ENCODE measurements at places on chromosomes 12 and 14.

DNA sequence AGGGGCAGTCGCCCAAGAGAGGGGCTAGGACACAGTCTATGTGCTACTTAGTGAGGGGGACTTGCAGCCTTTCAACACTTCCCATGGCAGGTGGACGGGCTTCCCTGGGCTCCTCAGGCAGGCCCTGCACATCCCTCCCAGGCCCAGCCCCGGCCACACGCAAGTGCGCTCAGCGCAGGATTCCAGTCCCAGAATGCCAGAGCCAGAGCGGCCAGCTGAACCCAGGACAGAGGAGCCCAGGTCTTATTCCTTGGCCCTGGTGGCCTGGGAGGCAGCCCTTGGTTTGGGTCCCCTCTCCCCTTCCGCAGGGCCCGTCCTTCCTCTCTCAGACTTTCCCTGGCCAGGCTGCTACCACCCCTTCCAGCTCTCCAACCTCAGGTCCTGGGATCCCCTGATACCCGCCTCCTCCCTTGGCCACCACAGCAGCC lies 12.0 kb downstream of the DLK1 start:
- DNase-seq: no peak

GRCh38 chr14:30608533-30609006 lies 13.5 kb upstream of the SCFD1 start:
- DNase-seq: no peak

GRCh38 chr14:37617864-37618365 lies 22.5 kb downstream of the TTC6 start:
- DNase-seq: no peak

- DNase-seq: no peak
Measured at GRCh38 chr14:85618390-85618789, 88.4 kb downstream of the FLRT2 start.

- no peak for DNase-seq
Measured at GRCh38 chr12:114901316-114901715, 217.3 kb upstream of the TBX3 start.

GRCh38 chr12:124556896-124557501 lies 10.4 kb downstream of the NCOR2 start:
- no peak for DNase-seq

DNA sequence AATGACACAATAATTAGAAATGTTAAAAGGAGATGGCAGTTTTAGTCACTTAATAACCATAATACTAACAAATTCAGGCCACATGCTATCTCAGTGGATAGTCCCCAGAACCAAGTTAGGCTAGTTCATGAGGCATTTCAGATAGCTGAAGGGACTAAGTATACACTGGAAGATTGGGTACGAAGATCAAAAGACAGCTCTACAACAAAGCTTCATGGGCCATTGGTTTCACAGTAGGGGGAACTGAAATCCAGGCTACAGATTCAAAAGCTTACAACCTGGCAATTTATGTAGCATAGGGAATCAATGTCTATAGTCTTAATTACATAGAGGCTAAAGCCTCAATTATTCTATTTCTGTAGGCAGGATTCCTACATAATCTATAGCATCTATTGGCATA lies 343.0 kb downstream of the RGS6 start:
- no peak for DNase-seq

- peak; percentile 12 for DNase-seq
Measured at GRCh38 chr12:97283297-97283696, 179.3 kb upstream of the RMST start.

DNA sequence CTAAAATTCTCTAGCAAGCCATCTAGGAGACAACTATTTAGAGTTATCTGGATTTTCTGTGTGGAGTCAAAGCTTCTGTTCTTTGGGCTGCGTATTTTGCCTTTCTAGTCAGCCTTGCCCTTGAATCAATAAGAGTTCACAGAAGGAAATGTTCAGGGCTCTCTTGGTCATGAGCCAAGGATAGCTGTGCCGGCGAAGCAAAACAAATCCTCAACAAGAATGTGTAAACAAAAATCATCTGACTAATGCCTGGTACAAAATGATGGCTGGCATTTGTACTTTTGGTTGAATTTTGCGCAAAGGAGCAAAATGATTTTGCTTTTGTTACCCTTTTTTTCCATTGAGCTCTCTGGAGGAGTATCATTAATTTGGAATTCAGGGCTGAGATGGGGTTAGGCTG lies 171.1 kb downstream of the DACT1 start:
- DNase-seq: no peak

GRCh38 chr14:57573173-57573572 lies 79.5 kb upstream of the CCDC198 start:
- no peak for DNase-seq

GRCh38 chr12:5904441-5904840 lies 40.6 kb downstream of the ANO2 start:
- no peak for DNase-seq

DNA sequence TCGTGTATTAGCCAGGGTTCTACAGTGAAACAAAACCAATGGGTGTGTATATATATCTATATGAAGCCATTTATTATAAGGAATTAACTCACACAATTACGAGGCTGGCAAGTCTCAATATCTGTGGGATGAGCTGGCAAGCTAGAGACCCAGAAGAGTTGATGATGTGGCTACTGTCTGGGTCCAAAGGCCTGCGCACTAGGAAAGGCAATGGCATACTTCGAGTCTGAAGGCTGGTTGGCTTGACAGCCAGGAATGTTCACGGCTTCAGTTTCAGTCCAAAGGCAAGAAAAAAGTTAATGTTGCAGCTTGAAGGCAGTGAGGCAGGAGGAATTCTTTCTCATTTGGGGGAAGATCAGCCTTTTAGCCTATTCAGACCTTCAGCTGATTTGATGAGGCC lies 893.3 kb upstream of the LRFN5 start:
- DNase-seq: no peak

GRCh38 chr12:99444859-99445316 lies 202.7 kb upstream of the GARIN6 start:
- DNase-seq: no peak

DNA sequence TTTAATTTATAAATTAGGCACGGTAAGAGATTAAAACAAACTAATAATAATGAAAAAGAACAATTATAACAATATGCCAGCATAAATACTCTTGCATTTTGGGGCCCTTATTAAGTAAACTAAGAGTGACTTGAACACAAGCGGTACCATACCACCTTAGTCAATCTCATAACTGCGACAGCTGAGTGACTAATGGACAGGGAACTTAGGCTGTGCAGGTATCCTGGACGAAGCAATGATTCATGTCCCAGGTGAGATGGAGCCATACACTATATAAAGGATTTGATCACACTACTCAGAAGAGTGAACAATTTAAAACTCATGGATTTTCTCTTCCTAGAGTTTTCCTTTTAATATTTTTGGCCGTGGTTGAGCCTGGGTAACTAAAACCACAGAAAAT lies 4.3 kb downstream of the KLRC4 start:
- no peak for DNase-seq

DNA sequence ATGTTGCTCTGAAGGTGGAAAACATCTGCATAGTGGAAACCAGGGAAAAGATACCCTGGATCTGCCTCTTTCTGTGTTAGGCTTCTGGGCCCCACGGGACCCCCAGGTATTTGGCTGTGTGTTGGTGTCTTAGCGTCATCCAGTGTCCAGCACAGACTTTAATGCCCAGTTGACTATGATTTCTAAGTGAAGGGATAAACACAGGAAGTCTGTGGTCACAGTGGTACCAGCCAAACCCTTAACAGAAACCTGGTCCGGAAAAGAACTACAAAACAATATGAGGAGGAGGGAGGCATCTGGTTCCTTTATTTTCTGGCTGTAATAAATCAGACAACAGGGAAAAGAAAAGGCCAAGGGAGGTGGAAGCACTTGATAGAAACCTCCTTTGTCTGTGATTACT lies 56.4 kb downstream of the CMKLR1 start:
- DNase-seq: peak; percentile 71

DNA sequence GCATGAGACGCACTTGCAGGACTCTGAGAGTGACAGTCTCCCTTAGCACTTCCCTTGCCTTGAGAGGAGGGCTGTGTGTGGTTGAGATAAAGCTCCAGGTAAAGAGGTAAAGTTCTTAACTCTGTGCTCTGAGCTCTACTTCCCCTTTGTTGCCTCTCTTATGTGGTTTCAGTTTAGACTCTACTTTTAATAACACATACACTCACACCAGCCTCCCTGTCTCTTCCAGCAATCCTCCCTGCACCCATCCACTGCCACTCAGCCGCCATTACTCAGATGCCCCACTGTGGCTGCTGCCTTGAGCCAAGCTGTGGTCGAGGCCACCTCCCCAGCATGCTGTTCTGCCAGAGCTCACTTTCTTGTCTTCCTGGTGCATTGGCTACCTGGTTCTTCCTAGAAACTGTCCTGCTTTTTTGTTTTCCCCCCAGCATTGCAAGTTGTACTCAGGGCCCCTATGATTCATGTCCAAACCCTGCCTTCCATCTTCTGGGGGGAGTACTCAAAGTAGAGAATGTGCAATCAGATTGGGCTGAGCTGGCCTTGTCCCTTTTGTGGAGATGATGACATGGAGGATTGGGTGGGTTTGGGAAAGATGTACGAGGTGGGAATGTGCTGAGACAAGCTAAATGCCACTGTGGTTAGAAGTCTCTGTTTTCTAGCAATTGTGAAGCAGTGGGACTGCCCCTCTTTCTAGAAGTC lies 115.5 kb upstream of the PARP11 start:
- peak; percentile 42 for DNase-seq

GRCh38 chr14:92153581-92153980 lies 31.8 kb downstream of the CPSF2 start:
- no peak for DNase-seq

DNA sequence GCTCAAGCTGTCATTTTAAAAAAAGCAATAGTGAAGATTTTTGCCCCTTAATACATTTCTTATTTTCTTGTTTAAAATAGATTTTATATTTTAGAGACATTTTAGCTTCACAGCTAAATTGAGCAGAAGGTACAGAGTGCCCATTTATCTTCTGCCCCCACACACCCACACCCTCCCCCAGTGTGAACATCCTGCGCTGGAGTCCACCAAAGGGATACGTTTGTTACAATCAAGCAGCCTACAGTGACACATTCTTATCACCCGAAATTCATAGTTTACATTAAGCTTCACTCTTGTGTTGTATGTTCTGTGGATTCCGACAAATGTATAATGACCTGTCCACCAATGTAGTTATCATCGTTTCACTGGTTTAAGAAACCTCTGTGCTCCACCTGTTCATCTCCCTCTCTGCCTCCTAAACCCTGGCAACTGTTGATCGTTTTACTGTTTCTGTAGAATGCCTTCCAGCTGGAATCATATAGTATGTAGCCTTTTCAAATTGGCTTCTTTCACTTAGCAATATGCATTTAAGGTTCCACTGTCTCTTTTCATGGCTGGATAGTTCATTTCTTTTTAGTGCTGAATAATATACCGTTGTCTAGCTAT lies 91.0 kb upstream of the TRAF3 start:
- DNase-seq: no peak

- DNase-seq: no peak
Measured at GRCh38 chr12:106113446-106113823, 25.3 kb downstream of the NUAK1 start.

GRCh38 chr14:85445151-85445795 lies 84.7 kb upstream of the FLRT2 start:
- no peak for DNase-seq

GRCh38 chr12:51186465-51187085 lies 13.6 kb upstream of the TFCP2 start:
- no peak for DNase-seq

DNA sequence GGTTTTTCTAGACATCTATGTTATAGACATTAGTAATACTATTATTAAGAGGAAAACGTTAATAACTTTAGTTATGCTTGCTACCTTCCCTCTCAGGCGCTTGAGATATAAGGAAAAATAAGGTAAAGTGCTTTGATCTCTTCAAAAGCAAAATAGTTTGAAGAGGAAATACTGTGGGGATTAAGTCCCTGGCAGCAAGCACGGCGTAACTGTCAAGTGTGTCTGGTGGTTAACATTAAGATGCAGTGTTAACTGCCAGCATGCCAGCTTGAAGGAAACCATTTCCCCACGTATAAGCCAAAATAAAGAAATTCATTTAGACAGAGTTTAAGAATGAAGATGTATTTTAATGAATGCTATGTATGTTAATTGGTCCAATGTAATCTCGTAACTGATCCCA lies 31.8 kb downstream of the PELI2 start:
- peak; percentile 42 for DNase-seq

- DNase-seq: no peak
Measured at GRCh38 chr14:60163693-60164092, 1.5 kb downstream of the DHRS7 start.

- no peak for DNase-seq
Measured at GRCh38 chr14:94570002-94570400, 8.8 kb downstream of the SERPINA4 start.

- no peak for DNase-seq
Measured at GRCh38 chr14:90552465-90553297, 155.9 kb downstream of the CALM1 start.

DNA sequence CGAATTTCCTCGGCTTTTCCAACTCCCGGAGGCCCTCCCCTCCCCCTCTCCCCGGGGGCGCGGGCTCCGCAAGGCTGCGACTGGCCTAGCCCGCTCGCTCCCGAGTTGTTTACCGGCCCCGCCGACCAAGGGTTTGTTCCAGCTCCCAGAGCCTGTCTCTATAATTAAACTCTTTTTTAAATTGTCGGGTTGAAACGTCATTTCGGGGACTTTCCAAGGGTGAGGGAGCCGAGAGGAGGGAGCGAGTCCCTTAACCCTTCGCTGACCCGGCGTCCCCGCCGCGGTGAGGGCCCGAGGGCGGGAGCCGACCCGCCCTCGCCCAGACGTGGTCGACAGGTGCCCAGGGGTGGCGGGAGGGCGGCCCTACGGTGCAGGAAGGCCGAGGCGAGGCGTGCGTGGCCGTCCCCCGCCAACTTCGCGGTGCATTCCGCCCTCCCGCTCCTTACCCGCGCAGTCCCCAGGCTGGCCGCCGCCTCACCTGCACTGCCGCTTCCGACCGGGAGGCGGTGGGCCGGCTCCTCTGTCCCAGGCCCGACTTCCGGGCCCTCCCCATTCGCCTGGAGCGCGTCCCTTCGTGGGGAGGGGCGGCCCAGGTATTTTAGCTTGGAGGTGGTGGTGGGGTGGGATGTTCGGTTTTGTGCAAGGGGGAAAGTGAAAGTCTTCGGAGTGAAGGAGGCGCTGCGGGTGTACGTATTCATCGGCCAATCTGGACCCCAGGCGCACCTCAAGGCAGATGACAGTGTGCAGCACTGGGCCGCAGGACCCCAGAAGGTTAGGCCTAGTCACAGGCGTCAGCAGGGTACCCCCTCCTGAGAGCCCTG lies 2.9 kb upstream of the ZFP36L1 start:
- peak; percentile 81 for DNase-seq

GRCh38 chr14:30585204-30585603 lies 26.2 kb downstream of the G2E3 start:
- no peak for DNase-seq
